ENCODE measurements at places on chromosomes 3 and 15. TPM values are rescaled to one million over a fixed set of nuclear protein-coding genes. Genes with fewer than 3 reads are reported as not detected.

HGD gene
- total RNA-seq = 0.12 TPM

CCR8 gene
- total RNA-seq = not detected

LYZL4 gene
- not detected for total RNA-seq

NR1I2 gene
- total RNA-seq = not detected

IL5RA gene
- total RNA-seq = 0.10 TPM

LRRN1 gene
- total RNA-seq = 1.6 TPM

KNG1 gene
- total RNA-seq = not detected

TJP1 gene
- 27.3 TPM for total RNA-seq

DNA sequence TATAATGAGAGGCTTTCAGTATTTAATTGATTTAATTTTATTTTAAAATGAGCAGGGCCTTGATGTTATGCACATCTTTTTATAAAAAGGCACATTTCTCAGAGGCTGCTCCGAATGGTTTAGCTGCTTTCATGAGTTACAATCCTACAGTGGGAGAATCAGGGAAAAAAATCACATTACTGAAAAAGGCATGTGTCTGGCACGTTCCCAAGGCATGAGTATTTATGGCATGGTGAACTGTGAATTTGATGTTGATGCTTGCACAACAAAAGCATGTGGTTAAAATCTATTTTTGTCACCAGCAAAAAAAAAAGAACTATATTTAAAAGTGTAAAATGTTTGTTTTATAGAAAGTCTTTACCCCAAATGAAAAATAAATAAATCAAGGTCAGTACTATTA is 485.2 kb upstream of the ROBO2 start:
- no peak for DNase-seq

DNA sequence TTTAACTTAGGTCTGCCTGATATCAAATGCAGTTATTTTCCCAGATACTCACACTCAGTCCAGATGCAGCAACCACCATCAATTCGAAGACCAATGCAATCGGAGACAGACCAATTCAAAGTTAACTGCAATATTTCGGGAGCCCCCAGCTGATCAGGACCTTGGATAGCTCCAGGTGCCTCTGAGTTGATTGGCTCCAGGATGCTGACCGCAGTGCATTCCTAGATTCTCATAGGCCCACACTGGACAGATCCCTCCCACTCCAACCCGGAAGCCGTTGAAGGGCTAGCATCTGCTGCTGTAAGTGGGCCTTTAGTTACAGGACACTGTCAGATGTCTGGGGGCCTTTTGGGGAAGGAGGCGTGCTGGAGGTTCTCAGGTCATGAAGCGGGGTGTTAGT is 89.5 kb upstream of the ATP2B2 start:
- peak; percentile 62 for DNase-seq

DNA sequence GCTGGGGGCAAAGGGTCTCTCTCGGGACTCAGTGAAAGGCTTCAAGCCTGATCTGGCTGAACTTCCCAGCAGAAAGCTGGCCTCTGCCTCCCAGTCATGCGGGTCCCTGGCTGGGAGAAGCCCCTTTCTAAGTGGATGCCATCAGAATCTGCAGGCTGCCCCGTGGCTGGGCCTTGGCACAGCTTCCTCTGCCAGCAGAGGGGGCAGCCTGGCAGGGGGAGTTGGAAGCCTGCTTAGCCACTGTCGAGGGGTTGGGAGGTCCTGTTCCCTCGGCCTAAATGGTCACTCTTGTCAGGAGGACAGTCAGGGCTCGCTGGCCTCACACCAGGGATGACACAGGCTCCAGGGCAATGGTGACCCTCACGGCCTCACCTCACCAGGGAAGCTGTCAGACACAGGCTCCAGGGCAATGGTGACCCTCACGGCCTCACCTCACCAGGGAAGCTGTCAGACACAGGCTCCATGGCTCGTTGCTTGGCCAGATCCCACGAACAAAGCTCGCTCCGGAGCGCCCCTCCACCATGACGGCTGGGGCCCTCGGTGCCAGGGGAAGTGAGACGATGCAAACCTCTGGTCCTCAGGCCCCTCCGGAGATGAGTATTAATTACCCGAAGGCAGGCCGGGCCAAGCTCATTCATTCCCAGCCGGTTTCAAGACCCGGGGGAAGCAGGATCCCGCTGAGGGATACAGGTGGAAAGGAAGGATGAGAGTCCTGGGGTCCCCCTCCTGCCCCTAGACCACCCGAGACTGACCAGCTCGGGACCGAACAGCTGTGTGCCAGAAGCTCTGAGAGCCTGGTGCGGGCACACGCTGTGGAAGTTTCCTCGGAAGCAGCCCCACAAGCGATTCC is 151.0 kb downstream of the CHSY1 start:
- no peak for DNase-seq

DNA sequence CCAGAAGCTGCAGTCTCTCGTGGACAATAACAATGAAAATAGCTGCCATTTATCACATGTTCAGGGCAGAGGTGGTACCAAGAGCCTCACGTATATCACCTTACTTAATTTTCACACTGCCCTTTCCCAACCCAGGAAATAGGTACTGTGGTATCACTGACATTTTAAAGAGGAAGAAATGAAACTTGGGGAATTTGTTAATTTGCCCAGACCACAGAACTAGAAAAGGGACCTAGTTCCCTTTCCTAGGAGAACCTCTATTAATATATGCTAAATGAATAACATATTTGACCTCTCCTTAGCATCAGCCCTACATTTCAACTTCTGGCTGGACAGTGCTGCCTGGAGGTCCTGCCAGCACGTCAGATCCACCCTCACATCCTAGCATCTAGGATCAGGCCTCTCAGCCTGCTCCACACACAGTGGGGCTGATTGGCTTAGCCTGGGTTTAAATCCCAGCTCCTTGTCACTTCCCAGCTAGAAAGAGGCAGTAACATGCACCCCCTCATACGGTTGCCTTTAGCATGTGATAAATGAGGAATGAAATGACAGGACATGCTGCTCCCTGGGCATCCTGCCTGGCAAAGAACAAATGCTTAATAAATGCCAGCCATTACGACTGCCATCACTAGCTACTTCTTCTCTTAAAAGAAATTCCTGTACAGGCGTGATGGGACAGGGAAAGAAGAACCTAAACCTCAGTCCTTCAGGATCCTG is 95.1 kb upstream of the TNFAIP8L3 start:
- DNase-seq = no peak

- DNase-seq = no peak
Observed at GRCh38 chr3:168989396-168989795, 674.1 kb downstream of the MECOM start.

DNA sequence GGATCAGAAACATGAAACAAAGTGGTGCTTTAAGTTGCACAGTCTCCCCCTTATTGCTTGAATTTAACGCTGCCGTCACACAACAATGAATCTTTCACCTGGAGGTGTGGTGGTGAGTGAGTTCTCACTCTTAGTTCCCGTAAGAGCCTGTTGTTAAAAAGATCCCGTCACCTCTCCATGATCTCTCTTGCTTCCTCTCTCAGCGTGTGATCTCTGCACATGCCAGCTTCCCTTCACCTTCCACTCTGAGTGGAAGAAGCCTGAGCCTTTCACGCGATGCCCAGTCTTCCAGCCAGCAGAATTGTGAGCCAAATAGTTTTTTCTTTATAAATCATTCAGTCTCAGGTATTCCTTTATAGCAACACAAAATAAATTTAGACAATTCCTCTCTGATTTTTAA is 136.7 kb upstream of the CHL1 start:
- no peak for DNase-seq

GRCh38 chr15:31526916-31527690 is 200.5 kb downstream of the KLF13 start:
- DNase-seq = no peak

GRCh38 chr15:52670087-52670486 is 9.1 kb downstream of the ATOSA start:
- no peak for DNase-seq

- DNase-seq = no peak
Observed at GRCh38 chr3:42051384-42052131, 39.6 kb upstream of the TRAK1 start.

GRCh38 chr3:30518181-30518864 is 88.1 kb upstream of the TGFBR2 start:
- no peak for DNase-seq

- no peak for DNase-seq
Observed at GRCh38 chr15:38530113-38530512, 34.5 kb downstream of the RASGRP1 start.

GRCh38 chr3:155502630-155503029 is 209.1 kb upstream of the STRIT1 start:
- DNase-seq = no peak

GRCh38 chr15:85974348-85974705 is 105.3 kb upstream of the AGBL1 start:
- no peak for DNase-seq

DNA sequence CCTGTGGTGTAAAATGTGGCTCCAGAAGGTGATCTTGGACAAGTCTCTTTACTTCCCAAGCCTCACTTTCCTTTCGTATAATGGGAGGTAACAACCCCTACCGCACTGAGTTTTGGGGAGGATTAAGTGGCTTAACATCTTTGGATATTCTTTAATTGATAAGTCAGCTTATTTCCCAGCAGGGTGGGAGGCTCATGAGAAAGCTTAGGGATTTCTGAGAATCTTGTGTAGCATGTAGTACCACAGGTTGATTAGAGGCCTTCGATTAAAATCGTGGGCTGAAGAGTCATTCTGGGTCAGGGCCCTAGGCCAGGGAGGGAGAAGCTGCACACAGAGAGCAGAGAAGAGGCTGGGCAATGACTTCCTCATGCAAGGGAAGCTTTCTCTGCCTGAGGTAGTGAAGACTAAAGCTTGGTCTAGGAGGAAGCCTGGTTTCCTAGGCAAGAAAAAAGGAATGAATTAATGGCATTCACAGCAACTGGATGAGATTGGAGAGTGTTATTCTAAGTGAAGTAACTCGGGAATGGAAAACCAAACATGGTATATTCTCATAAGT is 1.5 kb upstream of the NMNAT3 start:
- DNase-seq = no peak

- DNase-seq = no peak
Observed at GRCh38 chr3:178684881-178685590, 148.8 kb downstream of the KCNMB2 start.

- DNase-seq = no peak
Observed at GRCh38 chr3:183774631-183775030, 50.7 kb downstream of the MAP6D1 start.
